ENCODE measurements at places on chromosomes 11 and 22.

DNA sequence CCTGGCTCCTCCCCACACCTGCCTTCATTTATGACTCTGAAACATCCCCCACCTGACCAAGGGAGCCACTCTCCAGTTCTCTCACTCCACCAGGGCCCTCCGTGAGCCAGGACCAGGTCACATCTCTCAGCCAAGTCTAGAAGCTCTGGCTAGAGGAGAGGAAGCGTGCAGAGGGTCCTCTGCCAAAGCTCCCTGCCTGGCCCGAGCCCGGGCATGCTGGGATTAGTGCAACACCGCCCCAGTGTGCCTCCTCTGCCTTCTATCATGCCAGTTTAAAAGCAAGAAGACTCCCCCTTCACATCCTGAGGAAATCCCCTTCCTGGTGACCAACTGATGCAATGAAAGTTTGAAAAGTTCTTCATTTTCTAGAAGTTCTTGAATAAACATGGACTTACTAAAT lies 23.5 kb downstream of the TP53AIP1 start:
- DNase-seq: no peak

GRCh38 chr22:23243006-23243573 lies 62.8 kb downstream of the BCR start:
- DNase-seq: peak; percentile 92

DNA sequence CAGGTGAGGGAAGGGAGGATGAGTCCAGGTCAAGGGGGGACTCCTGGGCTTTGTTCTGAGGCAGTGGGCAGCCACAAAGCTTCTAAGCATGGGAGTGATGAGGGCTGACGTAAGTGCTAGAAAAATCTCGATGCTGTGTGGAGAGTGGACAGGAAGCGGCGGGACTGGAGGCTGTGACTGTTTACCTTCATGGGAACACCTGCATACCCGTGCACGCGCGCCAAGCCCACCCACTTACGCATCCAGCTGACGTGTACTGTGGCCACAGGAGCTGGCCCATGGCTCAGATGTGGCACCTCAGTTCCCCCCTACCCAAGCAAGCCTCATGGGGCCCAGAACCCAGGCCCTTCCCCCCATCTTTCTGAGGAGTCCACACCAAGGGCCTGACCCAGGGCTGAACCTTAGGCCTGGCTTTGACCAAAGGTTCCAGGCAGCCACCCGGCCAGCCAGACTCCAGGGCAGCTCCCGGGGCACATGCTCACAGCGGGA lies 14.0 kb downstream of the MYRF start:
- no peak for DNase-seq

- no peak for DNase-seq
Measured at GRCh38 chr22:41471568-41471967, 2.7 kb downstream of the ACO2 start.

DNA sequence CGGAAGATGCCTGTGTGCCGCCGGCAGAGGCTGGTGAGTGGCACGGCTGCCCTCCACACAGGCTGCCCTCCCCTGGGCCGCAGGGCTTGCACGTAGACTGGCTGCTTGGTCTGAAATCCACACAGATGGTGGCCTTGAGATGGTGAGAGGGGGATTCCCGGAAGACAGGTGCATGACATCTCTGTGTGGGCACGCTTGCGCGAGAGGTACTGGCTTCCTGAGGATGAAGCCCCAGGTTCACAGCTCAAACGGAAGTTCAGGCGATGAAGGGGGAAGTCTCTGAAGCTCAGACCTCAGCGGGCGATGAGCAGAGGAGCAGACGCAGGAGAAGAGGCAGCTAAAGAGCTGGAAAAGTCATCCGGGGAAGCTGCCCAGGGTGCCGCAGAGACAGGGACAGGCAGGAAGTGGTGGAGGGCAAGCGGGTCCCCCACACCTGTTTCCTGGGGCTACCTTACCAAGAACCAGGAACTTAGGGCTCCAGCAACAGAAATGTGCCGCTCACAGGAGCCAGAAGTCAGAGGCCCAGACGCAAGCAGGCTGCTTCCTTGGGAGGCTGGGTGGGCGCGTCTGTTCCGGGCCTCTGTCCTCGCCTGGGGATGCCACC lies 7.2 kb downstream of the CRELD2 start:
- DNase-seq: no peak

DNA sequence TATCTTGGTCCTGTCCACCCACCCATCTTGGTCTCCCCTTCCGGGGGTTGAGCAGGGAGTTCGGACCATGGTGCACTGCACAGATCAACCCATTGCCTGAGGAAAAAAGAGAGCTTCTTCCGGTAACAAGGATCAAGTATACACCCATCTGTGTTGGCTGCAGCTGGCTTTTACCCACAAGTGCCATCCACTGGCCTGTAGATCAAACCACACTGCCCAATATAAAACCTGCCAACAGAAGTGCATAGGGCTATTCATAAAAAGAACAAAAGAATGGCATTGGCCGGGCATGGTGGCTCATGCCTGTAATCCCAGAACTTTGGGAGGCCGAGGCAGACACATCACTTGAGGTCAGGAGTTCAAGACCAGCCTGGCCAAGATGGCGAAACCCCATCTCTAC lies 94.5 kb downstream of the ZC3H12C start:
- DNase-seq: no peak

DNA sequence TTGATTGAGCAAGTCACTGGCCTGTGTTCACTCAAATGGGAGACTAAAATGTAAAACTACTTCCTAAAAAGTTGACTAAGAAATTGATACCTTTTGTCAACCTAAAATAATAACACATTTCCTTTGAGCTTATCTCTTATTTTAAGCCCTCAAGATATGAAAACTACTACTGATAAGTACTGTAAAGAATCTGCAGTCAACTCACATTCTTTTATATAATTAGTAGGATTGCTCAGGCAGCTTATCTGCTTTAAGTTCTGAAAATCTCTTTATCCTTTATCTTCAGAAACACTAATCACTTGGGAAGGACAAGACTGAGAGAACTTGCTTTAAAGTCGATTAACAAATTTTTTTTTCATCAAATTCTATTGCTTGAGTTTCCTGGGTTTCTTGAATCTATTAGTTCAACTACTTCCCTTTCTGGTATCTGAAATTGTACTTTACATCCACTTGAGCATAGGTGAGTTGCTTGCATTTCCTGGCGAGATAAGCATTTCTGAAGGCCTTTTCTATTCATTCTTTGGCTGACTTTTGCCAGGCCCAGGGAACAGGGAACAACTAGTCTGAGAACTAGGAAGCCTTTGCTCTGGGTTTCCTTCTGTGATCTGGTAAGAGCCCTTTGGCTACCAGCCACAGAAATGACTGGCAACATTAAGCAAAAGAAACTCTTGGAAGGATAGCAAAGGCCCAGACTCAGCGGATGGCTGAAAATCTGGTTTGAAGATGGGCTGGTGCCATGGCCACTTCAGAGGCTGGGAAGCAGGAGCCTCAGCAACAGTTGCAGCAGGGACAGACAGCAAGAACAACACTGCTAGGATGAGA lies 19.3 kb upstream of the CSRP3 start:
- no peak for DNase-seq

DNA sequence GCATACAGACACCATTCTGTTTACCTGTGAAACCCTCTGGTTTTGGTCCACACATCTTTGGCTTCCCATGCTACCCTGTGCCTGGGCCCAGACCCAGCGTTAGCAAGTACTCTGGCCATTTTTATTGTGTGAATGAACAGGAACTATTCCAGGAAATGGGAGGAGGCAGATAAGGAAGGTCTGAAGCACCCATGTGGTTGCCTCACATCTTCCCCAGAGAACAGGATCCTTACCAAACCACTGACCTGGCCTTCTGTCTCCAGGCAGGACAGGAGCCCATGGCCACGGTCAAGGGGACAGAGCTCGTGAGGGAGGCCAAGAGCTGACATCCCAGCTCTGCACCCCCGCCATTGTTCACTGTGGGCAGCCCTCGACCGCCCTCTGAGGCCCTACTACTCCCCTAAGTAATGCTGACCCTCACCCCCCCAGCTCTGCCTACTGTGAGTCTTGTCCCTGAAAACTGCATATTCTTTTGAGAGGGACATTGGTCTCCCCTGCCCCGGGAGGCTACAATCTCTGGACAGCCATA lies 97.7 kb upstream of the TP53I11 start:
- DNase-seq: no peak

GRCh38 chr22:28903729-28904128 lies 20.4 kb downstream of the ZNRF3 start:
- no peak for DNase-seq

- DNase-seq: no peak
Measured at GRCh38 chr11:92268546-92268945, 43.9 kb downstream of the FAT3 start.

GRCh38 chr11:69817265-69818230 lies 1.7 kb downstream of the FGF3 start:
- DNase-seq: peak; percentile 88

GRCh38 chr22:46592390-46592872 lies 27.8 kb upstream of the GRAMD4 start:
- DNase-seq: no peak

DNA sequence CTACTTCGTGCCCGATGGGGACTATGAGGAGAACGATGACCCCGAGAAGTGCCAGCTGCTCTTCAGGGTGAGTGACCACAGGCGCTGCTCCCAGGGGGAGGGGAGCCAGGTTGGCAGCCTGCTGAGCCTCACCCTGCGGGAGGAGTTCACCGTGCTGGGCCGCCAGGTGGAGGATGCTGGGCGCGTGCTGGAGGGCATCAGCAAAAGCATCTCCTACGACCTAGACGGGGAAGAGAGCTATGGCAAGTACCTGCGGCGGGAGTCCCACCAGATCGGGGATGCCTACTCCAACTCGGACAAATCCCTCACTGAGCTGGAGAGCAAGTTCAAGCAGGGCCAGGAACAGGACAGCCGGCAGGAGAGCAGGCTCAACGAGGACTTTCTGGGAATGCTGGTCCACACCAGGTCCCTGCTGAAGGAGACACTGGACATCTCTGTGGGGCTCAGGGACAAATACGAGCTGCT lies 751 bp downstream of the FIBIN start:
- DNase-seq: peak; percentile 35

GRCh38 chr22:26768952-26769351 lies 111.6 kb downstream of the MIAT start:
- DNase-seq: no peak

GRCh38 chr22:38566726-38567504 lies 3.1 kb downstream of the DMC1 start:
- DNase-seq: no peak

GRCh38 chr11:74822170-74822569 lies 73.5 kb downstream of the RNF169 start:
- no peak for DNase-seq

GRCh38 chr22:22761606-22761962 lies 117.2 kb downstream of the GGTLC2 start:
- DNase-seq: no peak

GRCh38 chr11:124752471-124753102 lies 532 bp upstream of the VSIG2 start:
- peak; percentile 69 for DNase-seq

- DNase-seq: no peak
Measured at GRCh38 chr11:120153221-120153620, 15.3 kb upstream of the TRIM29 start.

- no peak for DNase-seq
Measured at GRCh38 chr11:57279116-57279515, 42.1 kb upstream of the APLNR start.

DNA sequence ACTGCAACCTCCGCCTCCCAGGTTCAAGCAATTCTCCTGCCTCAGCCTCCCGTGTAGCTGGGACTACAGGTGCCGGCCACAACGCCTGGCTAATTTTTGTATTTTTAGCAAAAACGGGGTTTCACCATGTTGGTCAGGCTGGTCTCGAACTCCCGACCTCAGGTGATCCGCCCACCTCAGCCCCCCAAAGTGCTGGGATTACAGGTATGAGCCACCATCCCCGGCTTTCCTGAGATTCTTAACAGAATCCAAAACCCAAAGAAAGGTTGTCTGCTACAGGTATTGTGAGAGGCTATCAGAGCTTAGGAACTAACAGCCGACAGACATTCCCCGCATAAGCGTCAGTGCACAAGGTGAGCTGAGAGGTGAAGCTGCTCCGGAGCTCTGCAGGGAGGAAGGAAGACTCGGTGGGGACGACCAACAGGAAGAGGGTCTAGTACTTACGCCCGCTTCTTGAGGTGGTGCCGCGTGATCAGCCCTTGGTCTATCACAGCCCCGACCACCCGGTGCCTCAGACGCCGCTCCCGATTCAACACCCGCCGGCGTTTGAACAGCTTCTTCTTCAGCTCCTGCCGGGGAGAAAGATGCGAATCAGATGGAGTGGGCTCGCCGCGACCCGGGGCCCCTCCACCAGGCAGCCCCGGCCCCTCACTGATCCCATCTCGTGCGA lies 470 bp downstream of the C11orf98 start:
- DNase-seq: peak; percentile 88

All from H7 (cell line).